ENCODE measurements at places on chromosomes 3 and 15.

GRCh38 chr15:47551079-47551478 is 166.2 kb upstream of the SEMA6D start:
- DNase-seq, result no peak

DNA sequence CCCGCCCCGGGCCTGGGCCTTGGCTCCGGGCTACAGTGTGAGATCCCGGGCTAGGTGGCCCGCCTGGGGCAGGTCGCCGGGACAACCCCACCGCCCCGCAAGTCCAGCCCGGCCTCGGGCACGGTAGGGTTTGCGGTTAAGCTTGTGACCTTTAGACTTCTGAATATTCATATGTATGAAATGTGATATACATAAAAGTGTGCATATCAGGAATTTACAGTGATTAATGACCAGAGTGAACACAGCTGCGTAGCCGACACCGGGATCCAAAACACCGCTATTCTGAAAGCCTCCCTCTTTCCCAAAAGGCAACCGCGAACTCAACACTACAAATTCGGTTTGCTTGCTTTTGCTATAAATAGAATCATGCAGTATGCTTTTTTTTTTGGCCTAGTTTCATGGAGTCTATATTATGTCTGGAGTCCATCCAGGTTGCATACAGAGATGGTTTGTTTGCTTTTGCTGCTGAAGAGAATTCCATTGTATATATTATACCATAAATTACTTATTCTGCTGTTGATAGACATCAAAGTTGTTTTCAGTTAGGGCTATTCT is 636 bp upstream of the SNRPA1 start:
- no peak for DNase-seq

GRCh38 chr3:50127251-50127691 is 27.9 kb upstream of the SEMA3F start:
- DNase-seq, result no peak

DNA sequence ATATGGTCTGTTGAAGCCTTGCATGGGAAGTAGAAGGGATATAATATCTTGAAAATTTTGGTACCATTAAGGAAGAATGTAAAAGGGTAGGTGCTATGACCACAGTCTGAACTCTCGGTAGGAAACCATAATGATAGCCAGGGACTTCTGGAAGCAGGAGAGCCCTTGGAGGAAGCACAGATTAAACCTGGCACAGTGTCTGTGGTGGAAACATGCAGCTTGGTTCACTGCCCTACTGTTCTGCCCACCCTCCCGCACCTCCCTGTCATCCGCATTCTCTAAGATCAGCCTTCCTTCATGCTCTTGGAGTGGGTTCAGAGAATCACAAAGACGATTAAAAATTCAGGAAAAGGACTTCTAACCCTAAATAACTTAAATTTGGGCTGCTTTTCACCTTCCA is 20.9 kb downstream of the VPS8 start:
- DNase-seq, result no peak

GRCh38 chr3:127192576-127193232 is at the start of gene PRR23E:
PRR23E (plus strand) TSS chr3:127193131; CDS start chr3:127196686, 3,555 bp downstream.
- DNase-seq, result no peak

DNA sequence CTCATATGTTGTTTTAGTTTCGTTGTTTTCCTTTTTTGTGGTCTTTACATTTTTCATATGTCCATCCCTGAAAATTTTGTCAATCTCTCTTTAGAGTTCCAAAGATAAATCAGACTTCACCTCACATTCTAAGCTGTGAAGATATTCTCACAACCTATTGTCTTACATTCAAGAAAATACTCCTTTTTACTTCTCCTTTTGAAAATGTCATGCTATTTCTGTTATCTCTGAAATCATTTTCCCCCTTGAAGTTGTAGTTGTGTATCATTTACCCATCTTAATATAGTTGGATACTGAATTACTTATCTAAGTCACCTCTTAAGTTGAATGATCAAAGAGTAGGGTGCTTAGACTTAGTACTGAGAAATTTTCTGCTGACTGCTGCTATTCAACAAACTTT is 74.3 kb downstream of the DCUN1D1 start:
- DNase-seq, result no peak

GRCh38 chr15:101250873-101251829 is 697 bp downstream of the CHSY1 start:
- DNase-seq, result peak; percentile 80

Data from glutamatergic neuron (in vitro differentiated cells).